ENCODE measurements at places on chromosomes 1 and 21.

DNA sequence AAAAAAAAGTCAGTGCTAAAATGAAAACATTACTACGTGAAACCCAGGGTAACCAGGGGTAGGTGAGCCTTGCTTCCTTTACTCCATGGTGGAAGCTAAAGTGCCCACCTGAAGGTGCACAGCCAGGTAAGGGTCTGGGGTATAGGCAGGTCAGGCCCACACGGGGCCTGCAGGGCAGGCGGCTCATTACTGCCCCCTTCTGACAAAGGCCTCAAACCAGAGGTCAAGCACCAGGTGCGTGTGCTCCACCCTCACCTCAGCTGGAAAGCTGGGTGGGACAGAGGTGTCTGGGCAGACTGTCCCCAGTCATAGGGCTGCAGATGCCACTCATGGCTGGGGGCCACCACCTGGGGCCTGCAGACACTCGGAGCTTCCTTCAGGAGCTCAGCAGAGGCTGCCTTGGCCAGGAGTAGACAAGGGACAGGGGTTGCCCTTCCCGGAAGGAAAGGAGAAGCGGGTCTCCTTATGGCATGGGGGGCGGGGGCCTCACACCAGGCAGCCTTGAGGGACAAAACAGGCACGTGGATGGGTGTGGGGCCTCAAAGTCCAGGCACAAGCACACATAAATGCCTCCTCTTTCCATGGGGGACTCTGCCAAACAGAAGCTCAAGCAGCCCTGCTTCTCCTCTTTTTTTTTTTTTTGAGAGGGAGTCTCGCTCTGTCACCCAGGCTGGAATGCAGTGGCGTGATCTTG, 36.2 kb downstream of the ACOT7 start:
- DNase-seq: no peak

DNA sequence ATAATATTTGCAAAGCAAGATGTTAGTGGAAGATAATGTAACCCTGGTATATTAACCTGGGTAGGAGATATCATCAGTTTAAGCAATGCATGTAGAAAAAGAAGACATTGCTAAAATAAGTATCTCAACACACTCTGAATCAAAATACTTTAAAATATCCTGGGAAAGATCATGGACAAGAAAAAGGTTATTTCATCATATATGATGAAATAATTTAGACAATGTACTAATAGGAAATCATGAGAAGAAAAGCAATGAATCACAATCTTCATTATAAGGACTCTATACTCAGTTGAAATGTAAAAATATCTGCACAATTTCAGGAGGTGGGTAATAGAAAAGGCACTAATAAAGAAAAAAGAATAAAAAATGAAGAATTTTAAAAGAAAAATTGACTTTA, 158.8 kb downstream of the KCNT2 start:
- DNase-seq: no peak

- DNase-seq: no peak
Measured at GRCh38 chr1:199608414-199608813, 419.1 kb upstream of the NR5A2 start.

GRCh38 chr1:217673387-217673786, 42.2 kb downstream of the SPATA17 start:
- peak; percentile 22 for DNase-seq

DNA sequence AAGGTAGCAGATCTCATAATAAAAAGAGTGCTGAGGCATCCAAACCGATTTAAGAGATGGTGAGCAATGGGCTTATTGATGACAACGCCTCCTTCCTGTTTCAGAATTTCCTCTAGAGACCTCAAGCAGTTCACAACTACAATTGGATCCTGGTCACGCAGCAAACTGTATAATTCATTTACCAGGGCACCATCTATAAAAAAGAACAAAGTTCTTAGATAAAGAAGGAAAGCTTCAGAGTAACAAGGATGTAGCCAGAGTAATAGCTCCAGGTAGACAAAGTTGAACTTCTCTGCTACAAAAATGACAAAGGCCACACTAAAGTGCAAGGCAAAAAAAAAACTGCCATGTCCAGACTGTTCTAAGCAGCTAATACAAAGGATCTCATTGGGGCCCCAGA, 3.4 kb downstream of the AP4B1 start:
- DNase-seq: no peak

GRCh38 chr1:43986712-43987111, 4.7 kb upstream of the CCDC24 start:
- no peak for DNase-seq

GRCh38 chr1:248046536-248046935, at the start of gene OR2L3:
Gene OR2L3 (plus strand): TSS chr1:248046836. CDS start chr1:248060682, 13,846 bp downstream.
- no peak for DNase-seq

DNA sequence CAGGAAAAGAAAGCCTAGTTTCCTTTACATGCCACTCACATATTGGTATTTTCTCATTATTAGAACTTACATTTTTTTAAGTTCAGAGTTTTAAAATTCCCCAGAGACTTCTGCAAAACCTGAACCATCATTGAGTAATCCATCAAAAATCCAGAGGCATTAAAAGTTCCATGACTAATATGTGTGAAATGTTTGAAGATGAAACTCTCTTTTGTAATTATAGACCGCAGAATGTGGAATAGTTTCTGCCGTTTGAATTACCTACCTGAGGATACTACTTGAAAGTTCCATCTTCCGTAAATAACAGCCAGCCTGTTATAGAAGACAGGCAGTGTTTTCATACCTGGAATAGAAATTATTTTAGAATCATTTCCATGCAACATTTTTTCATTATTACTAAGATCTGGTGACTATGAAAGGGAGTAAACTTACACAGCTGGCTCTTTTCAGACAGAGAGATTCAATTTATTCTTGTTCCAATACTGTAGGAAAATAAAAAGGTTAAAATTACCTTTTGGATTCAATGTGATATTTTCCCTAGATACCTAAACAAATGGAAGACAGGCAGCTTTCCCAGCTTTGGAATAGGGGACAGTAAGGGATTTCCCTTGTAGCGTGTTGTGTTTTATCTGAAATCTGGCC, 131.4 kb downstream of the ST6GALNAC5 start:
- no peak for DNase-seq

DNA sequence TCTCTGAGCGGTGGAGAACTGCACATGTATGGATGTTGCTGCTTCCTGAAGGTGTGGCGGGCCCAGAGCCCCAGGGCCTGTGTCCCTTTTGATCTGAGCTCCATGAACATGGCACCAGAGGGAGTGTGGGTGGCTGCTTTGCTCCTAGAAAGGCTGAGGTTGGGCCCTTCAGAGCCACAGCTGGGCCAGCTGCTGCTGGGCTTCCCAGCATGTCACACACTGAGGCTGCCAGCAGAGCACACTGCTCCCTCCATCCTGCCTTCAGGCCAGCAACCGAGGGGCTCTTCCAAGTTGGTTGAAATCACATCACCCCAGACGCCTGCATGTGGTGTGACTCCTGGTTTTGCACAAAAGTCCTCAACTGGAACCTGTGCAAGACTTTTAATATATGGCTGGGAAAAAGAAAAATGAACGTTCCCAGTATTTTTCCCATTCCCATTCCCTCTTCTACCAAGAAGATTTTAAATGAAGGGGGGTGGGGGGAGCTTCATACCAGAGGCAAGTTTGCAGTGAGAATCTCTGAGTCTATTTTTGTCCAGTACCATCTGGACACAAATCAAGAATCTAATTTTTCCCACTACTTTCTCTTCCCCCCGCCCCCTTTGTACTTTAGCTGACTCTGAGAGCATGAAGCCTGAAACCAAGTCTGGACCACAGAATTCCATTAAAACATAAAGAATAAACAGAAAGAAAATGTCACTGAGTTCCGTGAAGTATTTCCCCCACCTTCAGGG, 26.2 kb upstream of the NGF start:
- no peak for DNase-seq

DNA sequence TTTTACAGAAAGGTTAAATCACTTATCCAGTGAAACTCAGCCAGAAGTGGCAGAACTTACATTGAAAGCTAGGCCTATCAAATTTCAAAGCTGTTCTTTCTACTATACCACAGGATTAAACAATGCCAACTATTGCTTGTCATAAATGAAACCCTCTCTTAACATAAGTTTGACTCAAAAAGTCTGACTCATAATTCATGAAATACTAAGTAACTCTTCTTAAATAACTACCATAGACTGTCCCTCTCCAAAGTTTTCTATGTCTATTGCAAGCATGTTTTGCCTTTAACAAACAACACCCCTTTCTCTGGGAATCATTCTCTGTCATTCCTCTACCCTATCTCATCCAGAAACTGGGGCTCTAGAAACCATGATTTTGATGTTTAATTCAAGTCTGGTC, 109.5 kb upstream of the UBE2U start:
- no peak for DNase-seq

- DNase-seq: no peak
Measured at GRCh38 chr1:154348429-154349076, 23.2 kb downstream of the ATP8B2 start.

- DNase-seq: no peak
Measured at GRCh38 chr1:245560316-245560859, 405.6 kb downstream of the KIF26B start.
